ENCODE measurements at places on chromosomes 16 and 17. TPM values are rescaled to one million over a fixed set of nuclear protein-coding genes. Genes with fewer than 3 reads are reported as not detected.

Gene SLC16A3
- polyA plus RNA-seq, result 33.2 TPM

Gene TMC5
- 50.5 TPM for polyA plus RNA-seq

Gene HSD17B2
- polyA plus RNA-seq, result 3.0 TPM

Gene PLEKHH3
- 22.0 TPM for polyA plus RNA-seq

Gene PERCC1
- polyA plus RNA-seq, result not detected

Gene ELP5
- 63.2 TPM for polyA plus RNA-seq

Gene ABCA5
- polyA plus RNA-seq, result 4.8 TPM

Gene MT1A
- polyA plus RNA-seq, result 438 TPM

Gene SDK2
- 0.91 TPM for polyA plus RNA-seq

Gene KCNAB3
- 3.9 TPM for polyA plus RNA-seq

Gene CACNG1
- 0.05 TPM for polyA plus RNA-seq

Gene KRTAP2-1
- not detected for polyA plus RNA-seq

Gene WNT9B
- polyA plus RNA-seq, result 0.18 TPM

Gene ZP2
- not detected for polyA plus RNA-seq

Gene MT1H
- 1.9 TPM for polyA plus RNA-seq

Gene NQO1
- polyA plus RNA-seq, result 44.0 TPM

Gene CRYBA1
- not detected for polyA plus RNA-seq

Gene TMEM132E
- polyA plus RNA-seq, result 0.02 TPM

Gene KRTAP9-8
- polyA plus RNA-seq, result not detected

Gene CD300H
- 11.9 TPM for polyA plus RNA-seq

Gene DBNDD1
- polyA plus RNA-seq, result 5.8 TPM

Gene PPY
- not detected for polyA plus RNA-seq

Gene PRKCB
- polyA plus RNA-seq, result 2.5 TPM

Gene RBL2
- 30.8 TPM for polyA plus RNA-seq

Gene EVPLL
- 2.0 TPM for polyA plus RNA-seq
